Natural killer cell (primary cell): ENCODE measurements at places on chromosomes 5 and 9.

DNA sequence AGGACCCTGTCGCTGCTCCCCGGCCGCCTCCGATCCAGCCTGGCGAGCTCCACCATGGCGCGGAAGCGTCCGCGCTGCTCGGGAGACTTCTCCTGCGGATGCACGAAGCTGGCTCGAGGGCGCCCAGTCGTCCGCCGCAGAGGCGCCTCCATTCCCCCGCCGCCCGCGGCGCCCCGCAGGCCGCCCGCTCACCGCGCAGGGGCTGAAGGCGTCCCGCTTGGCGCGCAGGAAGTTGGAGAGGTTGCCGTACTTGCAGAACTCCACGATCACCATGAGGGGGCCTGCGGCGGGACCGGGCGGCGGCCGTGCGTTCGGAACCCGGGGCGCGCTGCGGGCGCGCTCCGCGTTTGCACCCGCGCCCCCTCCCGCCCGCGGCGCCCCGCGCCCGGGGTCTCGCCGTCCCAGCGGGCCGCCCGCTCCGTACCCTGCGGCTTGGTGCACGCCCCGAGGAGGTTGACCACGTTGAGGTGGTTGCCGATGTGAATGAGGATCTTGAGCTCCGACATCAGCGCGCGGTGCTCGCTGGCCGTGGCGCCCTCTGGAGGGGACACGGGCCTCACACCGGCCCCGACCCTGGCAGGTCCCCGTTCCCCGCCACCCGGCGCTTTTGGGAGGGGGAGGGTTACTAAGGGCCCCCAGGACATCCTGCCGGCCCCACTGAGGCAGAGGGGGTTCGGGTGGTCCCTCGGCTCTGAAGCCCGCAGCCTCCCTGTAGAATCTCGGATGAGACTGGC lies 27.7 kb upstream of the SCGB3A1 start:
- DNase-seq = peak; percentile 46

GRCh38 chr9:16369427-16369826 lies 501.0 kb downstream of the BNC2 start:
- DNase-seq = no peak

GRCh38 chr5:172644711-172645110 lies 3.6 kb downstream of the NEURL1B start:
- DNase-seq = no peak

DNA sequence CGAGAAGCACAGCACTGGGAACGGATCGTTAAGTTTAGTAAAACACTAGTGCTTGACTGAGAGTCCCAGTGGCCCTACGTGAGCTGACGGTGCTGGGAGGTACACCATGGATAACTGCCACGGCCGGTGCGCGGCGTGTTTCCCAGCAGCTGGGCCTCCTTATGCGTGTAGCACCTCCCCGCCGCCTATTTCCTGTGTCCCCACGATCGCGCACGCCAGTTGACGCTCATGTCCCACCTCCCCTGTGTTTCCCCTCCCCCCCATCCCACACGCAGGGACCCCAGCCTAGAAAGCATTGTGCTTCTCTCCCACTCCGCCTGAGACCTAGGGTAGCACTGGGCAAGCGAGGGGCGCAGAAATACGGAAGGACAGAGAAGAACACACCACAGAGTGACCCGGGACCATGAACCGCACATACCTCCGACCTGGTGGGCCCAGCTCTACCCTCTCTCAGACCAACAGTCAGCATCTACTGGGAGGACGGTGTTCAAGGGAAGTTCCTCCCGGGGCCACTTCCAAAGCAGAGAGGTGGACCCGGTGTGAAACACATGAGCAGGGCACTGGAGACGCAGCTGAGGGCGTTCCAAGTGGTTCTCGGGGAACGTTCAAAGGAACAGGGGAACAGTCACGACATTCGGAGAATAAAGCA lies 45.6 kb downstream of the DBH start:
- DNase-seq = no peak

DNA sequence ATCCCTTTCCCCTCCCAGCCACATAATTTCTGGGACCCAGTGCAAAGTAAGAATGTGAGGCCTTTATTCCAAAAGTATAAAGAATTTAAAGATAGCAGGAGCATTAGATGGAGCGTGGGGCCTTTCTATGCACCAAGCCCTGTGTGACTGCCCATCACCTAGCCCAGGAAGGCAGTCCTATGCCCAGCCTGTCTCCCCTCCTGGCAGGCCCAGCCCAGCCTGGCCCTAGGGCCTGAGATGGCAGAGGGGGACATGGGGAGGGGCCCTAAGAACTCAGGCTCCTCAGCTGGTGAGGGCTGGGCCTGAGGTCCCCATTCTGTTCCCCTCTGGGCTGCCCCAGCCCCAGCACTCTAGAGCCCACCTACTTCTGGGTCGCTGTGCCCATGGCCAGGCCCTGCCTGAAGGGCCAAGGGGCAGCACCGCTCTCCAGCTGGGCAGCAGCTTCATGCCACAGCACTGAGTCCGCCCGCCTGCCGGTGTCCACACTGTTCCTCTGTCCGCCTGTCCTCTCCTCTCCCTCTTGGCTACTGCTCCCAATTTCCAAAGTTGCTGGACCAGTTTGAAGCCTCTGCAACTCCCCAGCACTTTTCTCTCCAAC lies 995 bp upstream of the SLC23A1 start:
- DNase-seq = no peak

- no peak for DNase-seq
Observed at GRCh38 chr5:9361835-9362234, 184.0 kb downstream of the SEMA5A start.

DNA sequence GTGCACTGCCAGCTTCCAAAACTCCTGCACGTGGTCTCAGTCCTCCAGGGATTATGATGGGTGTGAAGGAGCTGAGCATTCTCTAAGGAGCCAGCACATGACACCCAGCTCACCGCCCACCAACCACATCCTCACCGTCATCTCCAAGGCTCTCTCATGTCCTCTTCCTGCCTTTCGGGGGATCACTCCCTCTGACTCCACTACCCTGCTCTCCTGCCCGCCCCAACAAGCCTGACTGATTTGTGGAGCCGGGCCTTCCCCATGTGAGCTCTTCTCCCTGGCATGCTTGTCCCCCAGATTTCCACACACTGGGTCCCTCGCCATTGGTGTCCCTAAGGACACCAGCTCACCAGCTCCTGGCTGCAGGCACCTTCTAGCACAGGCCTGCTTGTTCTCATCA lies 1.9 kb downstream of the ABO start:
- DNase-seq = no peak

- no peak for DNase-seq
Observed at GRCh38 chr5:140391732-140392131, 9.9 kb upstream of the ANKHD1 start.

DNA sequence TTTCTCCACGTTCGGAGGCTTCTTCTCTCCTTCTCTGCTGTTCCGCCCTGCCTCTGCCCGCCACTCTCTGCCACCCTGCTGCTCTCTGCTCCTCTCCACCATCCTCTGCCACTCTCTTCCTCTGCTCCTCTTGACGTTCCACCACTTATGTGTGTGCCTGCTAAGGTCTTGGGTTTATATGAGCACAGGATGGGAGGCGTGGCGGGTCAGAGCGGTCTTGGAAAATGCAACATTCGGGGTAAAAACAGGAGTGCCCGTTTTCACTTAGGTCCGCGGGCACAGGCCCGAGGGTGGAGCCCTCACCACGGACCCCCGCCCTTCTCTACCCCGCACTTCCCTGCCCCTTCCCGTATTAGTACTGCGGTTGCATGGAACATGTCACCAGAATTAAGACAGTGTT lies 114.4 kb upstream of the FBXL7 start:
- no peak for DNase-seq

- DNase-seq = no peak
Observed at GRCh38 chr5:135222771-135223170, 176.3 kb downstream of the MACROH2A1 start.

DNA sequence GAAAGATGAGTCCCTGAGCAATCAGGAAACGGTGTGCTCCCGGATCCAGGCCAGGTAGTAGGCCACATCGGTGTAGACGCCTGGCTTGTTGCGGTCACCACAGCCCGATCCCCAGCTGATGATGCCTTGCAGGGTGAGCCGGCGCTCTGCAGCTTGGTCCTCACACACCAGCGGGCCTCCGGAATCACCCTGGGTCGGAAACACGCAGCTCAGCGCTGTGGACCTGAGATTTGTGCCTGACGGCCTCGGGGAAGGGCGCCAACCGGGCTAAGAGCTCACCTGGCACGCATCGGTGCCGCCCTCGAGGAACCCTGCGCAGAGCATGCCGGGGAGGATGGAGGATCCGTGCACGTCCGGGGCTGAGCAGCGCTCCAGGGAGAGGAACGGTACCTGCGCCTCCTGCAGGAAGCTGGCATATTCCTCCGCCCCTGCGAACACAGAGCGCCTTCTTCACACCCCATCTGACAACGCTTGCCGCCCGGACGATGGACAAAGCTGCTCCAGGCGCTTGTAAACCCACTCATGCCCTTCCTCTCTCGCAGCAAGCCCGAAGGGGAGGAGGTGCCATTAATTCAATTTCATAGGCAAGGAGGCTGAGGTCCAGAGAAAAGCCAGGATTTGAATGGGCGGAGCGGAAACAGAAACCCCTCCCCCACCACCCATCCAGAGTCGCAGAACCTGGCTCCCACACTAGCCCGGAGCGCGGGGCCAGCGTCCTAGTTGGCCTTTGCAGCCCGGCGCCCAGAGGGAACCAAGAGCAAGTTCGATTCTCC lies 2.0 kb upstream of the PFN3 start:
- DNase-seq = no peak

DNA sequence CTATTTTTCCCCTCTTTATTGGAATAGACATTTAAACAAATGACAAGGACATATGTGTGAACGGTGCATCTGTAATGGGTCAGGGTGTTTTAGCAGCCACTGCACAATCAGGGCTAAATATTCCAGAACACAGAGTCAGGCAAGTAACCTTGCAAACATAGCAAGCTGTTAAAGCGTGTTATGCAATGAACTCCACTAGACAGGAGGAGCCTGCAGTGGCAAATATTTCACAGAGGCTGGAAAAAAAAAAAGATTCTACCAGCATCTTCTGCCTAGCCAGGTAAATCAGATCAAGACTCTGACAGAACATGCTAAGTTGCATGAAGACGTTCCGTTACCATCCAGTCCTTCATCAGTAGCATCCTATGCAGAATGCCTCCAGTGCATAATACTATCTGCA lies 171.8 kb downstream of the SEMA5A start:
- no peak for DNase-seq

- no peak for DNase-seq
Observed at GRCh38 chr5:123701511-123702200, 189.7 kb downstream of the CSNK1G3 start.

GRCh38 chr5:127011961-127012644 lies 18.3 kb downstream of the MARCHF3 start:
- DNase-seq = peak; percentile 10

DNA sequence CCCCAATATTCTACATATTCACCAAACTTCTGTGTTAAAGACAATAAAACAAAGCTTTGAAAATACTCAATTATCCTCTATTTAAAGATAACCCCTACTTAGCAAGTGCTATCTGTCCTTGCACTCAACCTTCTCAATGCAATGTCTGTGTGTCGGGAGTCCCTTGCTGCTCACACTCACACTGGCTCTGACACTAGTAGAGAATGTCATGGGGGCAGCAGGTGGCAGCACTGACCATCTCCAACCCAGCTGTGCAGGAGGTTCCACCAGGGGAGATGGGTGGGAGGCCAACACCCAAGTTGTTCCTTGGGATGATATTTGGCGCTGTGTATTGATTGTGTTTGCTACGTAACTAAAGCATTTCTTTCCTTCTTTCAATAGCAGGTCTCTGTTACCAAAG lies 59.4 kb upstream of the SIMC1 start:
- no peak for DNase-seq

DNA sequence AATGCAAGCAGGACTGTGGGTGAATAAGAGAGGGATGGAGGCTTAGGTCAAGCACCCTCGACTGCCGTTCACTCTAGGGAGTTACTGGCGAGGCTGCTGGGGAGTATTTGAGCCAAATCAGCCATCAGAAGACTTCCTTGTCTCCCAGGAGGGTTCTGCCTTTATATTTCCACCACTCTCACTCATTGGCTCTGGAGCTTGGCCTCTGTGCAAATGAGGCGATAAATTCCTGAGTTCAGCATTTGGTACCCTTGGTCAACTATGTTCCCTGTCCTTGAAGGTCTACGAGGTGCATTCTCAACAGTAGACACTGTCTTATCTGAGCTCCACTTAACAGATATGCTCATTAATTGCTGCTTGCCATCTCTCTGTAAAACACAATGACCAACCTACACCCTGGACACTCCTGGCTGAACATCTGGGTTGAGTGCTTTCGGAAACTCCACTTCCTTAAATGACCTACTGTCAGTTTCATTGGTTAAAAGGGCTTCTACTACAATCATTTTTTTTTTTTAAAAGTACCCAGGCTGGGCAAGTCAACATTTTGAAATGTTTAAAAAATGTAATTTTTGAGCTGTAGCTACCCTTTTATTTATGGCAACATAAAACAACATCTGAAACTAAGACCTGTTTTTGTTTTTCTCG lies 153.2 kb downstream of the NTRK2 start:
- DNase-seq = no peak

- DNase-seq = no peak
Observed at GRCh38 chr9:36865731-36866635, 168.1 kb downstream of the PAX5 start.

- DNase-seq = no peak
Observed at GRCh38 chr9:136538599-136539426, 7.0 kb downstream of the NOTCH1 start.

DNA sequence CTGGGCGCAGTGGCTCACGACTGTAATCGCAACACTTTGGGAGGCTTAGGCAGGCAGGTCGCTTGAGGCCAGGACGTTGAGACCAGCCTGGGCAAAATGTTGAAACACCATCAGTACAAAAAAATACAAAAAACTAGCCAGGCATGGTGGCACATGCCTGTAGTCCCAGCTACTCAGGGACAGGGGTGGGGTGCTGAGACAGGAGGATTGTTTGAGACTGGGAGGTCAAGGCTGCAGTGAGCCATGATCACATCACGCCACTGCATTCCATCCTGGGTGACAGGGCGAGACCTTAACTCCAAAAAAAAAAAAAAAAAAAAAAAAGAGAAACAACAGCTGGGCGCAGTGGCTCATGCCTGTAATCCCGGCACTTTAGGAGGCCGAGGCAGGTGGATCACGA lies 23.7 kb downstream of the DCAF12 start:
- DNase-seq = no peak

GRCh38 chr5:1661311-1661710 lies 137.6 kb upstream of the LPCAT1 start:
- no peak for DNase-seq

- DNase-seq = no peak
Observed at GRCh38 chr5:79829260-79829659, 139.6 kb downstream of the CMYA5 start.

- no peak for DNase-seq
Observed at GRCh38 chr5:141603923-141604717, 14.7 kb downstream of the DIAPH1 start.
